ENCODE measurements at places on chromosomes 5 and 9.
A peak's percentile ranks its signal among the peaks of the same experiment; 100 is the strongest.

DNA sequence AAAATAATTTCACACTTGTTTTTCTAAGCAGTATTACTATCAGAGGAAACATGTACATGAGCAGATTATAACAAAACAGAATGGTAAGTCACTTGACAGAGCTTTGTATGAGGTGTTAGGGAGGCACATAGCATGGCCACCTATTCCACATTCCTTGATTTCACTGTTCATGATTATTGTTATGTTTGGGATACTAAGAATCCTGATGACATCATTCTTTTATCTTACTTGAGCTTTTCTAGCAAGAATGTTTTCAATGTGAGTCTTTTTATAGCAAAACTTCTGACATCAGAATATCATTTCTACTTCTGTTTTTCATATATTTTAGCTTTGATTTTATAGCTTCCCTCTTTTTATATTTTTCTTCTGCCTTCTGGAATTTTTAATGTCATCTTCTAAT is 208.2 kb downstream of the DMRTA1 start:
- no peak for DNase-seq

GRCh38 chr9:135817951-135818717 is 89.2 kb downstream of the CAMSAP1 start:
- DNase-seq: no peak

GRCh38 chr9:106779796-106780195 is 83.2 kb upstream of the ZNF462 start:
- no peak for DNase-seq

DNA sequence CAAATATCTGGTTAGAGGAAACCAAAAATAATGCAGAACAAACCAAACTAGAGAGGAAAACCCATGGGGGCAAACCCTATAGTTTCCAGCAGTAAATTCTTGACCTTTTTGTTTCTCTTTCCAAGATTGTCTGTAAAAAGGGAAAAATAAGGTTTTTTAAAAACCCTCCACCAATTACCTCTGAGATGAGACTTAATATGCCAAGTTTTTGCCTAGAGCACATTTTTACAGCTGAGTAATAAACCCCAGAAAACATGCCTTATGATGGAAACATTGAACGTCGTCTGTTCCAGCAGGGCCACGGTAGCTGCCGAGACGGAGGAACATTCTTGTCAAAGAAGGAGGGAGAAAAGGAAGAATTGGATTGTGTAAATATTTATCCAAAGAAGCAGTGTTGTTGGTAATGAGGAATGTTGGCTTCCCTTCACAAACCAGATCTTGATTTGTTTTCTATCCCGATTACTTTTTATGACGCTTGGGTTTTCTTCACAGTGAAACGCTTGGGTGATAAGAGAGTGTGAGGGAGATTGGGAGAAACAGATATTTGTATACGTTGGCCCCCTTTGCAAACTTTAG is 17.3 kb upstream of the MSX2 start:
- no peak for DNase-seq

DNA sequence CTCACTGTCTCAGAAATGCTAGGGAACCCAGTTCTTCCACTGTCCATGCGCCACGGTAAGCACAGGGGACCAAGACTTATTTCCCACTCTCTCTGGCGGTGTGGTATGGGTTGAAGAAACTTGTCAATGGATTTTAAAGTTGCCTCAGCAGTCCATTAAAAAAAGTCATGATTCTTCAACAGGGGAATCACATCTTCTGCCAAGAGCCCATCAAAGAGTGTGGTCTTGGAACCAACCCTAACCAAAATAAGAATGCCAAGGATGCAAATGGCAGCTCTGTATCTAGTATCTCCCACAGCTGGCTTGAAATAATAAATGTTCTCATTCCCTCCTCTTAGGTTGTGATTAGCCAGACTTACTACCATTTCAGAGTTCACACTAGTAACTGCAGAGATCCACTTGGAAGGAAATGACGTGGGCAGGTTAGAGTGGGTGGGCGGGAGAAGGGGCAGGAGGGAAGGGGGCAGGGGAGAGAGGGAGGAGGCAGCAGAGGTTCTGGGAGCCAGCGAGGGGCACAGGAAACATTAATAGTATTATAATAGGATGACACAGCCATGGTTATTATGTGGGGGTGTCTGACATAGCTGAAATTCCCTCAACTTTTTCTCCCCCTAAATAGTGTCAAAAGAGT is 17.6 kb downstream of the PTCH1 start:
- DNase-seq: no peak

- no peak for DNase-seq
Observed at GRCh38 chr9:93503381-93503780, 50.0 kb upstream of the FAM120AOS start.

- no peak for DNase-seq
Observed at GRCh38 chr9:105475302-105475701, 27.5 kb downstream of the FSD1L start.

DNA sequence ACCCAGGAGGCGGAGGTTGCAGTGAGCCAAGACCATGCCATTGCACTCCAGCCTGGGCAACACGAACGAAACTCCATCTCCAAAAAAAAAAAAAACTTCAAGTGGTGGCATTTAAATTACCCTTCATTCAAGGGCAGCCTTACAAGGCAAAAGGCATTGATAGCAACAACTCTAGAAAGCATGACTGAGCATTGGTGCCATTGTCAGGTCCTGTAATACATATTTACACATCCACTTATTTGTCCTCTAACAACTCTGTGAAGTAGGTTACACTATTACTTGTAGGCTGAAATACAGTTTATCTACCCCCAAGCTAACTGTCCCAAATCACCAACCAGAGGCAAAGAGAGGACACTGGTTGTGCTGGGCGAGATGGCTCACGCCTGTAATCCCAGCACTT is 52.7 kb upstream of the LARP1 start:
- DNase-seq: no peak

- DNase-seq: no peak
Observed at GRCh38 chr5:27234916-27235315, 196.5 kb upstream of the CDH9 start.

- DNase-seq: no peak
Observed at GRCh38 chr9:117344892-117345660, 69.8 kb downstream of the ASTN2 start.

GRCh38 chr5:139275956-139276355 is 17.6 kb upstream of the MATR3 start:
- DNase-seq: no peak

DNA sequence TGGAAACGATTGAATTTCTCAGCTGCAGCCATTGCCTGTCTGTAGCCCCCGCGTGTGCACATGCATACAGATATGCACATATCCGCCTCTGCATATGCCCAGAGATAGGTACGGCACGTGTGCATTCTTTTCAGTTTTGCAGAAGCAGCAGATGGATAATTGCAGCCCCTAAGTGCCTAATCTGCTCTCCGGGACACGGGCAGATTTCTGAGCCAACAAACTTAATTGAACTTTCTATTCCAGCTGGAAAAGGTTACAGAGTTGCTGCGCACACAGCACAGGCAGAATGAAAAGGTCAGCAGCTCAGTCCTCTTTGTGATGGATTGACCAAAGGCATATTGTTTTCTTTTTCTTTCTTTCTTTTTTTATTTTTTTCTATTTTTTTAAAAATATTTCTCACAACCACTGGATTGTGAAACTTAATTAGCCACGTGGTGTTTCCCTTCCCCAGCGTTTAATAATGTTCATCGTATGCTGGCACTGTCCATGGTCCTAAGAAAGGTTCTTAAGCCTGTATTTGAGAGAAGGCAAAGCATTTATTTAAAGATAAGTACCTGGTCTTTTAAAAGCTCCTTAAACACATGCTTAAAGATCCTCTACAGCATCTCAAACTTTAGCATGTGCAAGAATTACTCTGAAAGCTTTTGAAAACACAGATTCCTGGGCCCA is 270.2 kb upstream of the BRINP1 start:
- DNase-seq: no peak

- no peak for DNase-seq
Observed at GRCh38 chr9:99414321-99414720, 192.2 kb downstream of the SEC61B start.

DNA sequence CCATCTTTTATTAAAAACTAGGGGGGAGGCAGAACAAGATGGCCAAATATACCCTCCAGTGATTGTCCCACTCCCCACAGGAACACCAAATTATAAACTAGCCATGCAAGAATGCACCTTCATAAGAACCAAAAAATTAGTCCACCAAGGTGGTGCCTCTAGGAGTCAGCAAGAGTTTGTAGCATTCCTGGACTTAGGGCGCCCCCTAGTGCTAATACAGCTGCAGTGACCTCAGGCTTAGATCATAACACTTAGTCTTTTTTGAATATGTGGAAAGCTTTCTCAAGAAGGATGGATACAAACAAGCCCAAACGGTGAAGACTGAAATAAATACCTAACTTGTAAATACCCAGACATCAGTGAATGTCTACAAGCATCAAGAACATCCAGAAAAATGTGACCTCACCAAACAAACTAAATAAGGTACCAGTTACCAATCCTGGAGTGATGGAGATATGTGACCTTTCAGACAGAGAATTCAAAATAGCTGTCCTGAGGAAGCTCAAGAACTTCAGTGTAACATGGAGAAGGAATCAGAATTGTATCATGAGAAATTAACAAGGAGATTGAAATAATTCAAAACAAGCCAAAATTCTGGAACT is 19.3 kb downstream of the PPIP5K2 start:
- DNase-seq: peak; percentile 81

- no peak for DNase-seq
Observed at GRCh38 chr5:142115937-142116614, 7.5 kb downstream of the NDFIP1 start.

- DNase-seq: no peak
Observed at GRCh38 chr5:110038297-110038997, 348.7 kb downstream of the MAN2A1 start.

DNA sequence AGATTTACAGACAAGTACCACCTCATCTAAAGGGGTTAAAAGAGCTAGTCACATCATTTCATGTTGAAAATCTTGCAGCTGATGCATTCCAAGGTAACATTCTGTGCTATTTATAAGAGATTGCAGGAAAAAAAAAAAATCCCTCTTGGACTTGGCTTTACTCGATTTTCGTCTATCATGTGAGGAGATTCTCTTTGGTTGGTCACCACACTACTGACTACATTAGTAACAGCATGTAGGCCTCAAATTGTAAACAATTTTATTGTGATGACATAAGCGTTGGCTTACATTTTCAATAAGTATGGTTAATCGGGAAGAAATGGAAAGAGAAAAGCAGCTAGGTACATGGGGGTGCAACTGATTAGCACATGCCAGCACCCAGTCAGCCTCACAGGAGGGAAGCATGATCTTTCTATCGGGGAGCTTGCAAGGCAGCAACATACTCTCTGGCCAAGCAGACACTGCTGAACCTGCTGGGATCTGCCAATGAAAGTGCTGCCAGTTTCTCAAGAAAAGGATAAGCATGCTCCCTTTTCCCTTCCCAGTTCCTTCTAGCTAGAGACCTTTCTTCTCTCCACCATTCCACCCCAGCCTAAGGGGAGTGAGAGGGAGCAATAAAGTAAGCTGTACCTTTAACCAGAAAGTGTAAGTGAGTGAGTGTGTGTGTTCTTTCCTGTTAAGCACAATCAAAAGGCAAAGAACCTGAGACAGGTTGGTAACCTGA is 7.5 kb downstream of the NREP start:
- DNase-seq: no peak

DNA sequence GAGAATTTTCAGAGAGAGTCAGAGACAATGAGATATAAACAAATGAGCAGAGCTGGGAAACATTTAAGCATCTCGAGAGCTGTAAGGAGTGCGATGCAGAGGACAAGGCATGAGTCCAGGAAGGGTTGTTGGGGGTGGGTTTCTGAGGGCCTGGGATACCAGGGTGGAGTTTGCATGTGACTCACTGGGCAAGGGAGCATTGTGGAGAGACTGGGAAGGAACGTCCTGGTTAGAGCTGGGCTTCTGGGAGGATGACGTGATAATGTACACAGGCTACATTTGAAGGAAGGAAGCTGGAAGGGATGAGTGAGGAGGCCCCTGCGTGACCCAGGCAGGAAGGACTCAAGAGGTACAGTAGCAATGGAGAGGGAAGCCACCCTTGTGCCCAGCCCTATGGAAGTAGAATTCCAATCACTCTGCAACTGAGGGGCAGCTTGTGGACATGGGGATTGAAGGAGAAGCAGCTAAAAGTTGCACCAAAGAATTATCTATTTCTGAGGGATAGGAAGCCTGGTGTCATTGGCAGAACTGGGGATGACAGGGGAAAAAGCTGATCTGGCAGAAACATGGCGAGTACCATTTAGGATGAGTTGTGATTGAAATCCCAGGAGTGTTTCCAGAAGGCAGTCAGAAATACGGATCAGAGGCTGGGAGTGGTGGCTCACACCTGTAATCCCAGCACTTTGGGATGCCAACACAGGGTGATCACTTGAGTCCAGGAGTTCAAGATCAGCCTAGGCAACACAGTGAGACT is 59.3 kb upstream of the AFAP1L1 start:
- DNase-seq: no peak
